Psoas muscle (tissue), 8 donors: ENCODE measurements at places on chromosomes 6 and 20. TPM values are rescaled to one million over a fixed set of nuclear protein-coding genes. Genes with fewer than 3 reads are reported as not detected.

The DNPH1 gene
- total RNA-seq, result 61.9 TPM

The TNNC2 gene
- 1,390 TPM for total RNA-seq

DNA sequence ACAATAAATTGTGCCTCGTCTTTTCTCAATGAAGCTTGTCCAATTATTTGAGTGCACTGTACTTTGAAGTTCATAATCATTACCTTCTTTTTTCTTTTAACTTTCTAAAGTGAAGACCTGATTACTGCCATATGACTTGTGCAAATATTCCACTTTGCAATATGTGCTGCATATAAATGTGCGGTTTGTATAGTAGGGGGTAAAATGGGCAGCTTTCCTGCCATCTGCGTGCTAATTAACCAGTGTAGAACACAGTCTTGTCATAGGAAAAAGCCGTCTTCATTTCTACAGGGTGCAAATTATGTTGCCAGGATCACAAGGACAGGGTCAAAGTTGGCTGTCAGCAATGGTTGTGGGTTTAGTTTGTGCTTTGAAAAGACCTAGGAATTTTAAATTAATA, 397.0 kb downstream of the NKAIN2 start:
- no peak for DNase-seq

- no peak for DNase-seq
Observed at GRCh38 chr6:71248878-71249544, 39.6 kb upstream of the OGFRL1 start.

GRCh38 chr6:69238067-69238466, 558.7 kb downstream of the LMBRD1 start:
- DNase-seq, result no peak
